ENCODE measurements at places on chromosomes 6 and 20. TPM values are rescaled to one million over a fixed set of nuclear protein-coding genes. Genes with fewer than 3 reads are reported as not detected.

- no peak for DNase-seq
Observed at GRCh38 chr6:38400101-38400500, 239.6 kb downstream of the BTBD9 start.

GRCh38 chr6:79450984-79451383 is 86.2 kb downstream of the LCA5 start:
- DNase-seq: no peak

DNA sequence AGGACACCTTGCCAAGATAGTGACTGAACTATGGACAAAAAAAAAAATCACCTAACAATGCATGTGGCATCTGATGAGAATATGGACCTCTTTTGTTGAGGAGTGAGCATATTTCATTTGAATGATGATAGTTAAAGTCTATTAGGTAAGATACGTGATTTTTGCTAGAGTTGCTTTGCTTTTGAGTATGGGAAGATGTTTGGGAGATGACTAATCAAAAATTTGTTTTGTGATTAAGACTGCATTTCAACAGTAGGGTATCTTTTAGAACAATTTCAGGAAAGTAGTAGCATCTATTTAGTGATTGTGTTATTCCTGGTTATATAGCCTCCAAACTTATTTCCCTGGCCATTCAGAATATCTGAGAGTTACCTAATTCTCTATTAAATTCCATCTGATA is 878.6 kb upstream of the CITED2 start:
- DNase-seq: peak; percentile 31

DNA sequence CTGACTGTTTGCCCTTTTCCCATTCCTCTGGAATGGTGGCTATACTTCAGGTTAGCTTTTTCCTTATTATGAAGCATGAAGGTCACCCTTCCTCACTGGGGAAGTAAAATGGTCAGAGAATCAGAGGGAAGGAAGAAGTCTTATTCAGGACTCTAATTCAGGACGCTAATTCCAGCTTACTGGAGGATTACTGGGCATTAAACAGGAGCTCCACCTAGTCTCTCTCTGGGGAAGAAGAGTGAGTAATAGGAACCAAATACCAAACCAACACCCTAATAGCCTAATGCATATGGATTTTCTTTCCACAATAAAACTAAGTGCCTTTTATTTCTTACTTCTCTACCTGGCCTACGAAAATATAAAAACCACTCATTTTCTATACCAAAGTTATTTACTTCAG is 10.1 kb downstream of the CRISP1 start:
- DNase-seq: no peak

- DNase-seq: no peak
Observed at GRCh38 chr6:137434640-137435039, 59.6 kb downstream of the OLIG3 start.

DNA sequence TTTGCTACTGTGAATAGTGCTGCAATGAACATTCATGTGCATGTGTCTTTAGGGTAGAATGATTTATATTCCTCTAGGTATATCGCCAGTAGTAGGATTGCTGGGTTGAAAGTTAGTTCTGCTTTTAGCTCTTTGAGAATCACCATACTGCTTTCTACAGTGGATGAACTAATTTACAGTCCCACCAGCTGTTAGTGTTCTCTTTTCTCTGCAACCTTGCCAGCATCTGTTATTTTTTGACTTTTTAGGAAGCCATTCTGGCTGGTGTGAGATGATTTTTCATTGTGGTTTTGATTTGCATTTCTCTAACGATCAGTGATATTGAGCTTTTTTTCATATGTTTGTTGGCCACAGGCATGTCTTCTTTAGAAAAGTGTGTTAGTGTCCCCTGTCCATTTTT is 40.0 kb downstream of the PLG start:
- DNase-seq: no peak

Gene FERMT1
- total RNA-seq: 10.9 TPM

DNA sequence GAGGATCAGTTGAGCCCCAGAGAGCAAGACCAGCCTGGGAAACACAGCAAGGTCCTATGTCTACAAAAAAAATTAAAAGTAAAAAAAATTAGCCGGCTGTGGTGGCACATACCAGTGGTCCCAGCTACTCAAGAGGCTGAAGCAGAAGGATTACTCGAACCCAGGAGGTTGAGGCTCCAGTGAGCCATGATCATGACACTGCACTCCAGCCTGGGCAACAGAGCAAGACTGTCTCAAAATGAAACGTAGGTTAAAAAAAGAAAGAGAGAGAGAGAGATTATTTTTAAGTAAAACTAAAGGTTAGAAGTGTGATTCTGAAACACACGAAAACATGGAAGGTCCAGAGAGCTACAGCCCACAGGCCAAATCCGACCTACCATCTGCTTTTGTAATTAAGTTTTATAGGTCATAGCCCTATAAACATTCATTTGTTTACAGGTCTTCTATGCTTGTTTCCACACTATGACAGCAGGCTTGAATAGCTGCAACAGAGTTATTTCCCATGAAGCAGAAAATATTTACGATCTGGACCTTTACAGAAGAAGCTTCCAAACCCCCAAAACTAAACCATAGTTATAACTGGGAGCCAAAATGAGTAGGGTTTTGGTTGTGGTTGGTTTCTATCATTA is 279.7 kb downstream of the GMDS start:
- no peak for DNase-seq

DNA sequence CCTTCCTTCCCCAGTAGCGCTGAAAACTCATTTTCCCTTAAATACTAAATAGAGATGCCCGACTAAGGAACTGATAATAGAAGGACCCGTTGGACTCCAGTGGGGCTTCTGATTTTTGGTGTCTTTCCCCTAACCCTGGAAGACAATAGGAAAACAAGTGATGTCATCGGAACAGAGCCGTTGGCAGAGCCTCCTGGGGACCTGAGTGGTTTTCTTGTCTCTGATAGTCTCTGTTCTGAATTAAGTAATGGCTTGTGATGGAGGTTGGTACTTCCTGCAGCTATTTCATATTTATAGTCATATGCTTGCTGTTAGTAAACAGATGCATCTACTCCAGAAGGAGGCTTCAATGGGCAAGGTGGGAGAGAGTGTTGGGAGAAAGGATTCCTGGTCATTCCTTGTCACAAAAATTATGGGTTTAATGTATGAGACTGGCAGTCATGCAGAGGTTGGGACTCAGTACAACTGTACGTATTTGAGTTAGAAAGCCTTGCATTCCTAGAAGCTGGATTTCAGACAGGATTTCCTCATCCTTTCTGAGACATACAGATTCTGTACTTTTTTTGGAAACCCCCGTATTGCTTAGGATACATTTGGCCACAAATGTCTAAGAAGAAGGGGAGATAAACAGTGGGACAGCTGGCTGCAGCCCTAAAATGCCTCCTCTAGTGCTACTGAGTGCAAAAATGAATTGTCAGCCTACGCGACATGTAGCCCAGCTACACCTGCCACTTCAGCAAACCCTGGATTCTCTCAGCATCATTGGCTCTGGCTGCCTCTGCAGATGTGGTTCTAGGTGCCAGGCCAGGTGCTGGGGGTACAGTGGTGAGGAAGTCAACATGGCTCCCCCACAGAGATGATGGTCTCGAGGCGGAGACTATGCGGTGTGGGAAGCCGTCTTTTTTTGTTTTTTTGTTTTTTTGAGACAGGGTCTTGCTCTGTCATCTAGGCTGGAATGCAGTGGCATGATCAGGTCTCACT is 38.1 kb downstream of the CDS2 start:
- DNase-seq: no peak

GRCh38 chr6:72064399-72064975 is 178.1 kb downstream of the RIMS1 start:
- DNase-seq: no peak

Gene OR12D3
- total RNA-seq: not detected

DNA sequence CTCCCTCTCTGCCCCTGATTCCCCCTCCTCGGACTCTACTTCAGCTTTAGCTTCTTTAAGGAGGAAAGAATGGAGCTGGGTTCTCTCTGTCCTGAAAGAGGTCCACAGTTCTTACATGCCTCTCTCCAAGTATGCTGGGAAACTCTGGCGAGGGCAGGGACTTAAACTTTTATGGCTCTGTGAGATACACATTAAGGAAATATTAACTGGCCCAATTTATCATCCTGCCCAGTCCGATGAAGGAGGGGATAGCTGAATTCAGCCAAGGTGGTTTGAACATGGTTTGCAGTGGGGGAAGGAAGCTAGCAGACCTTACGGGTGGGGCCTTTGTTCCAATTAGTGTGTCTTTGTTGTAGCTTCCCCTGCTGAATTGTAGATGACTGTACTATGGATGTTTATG is 121.7 kb downstream of the EYA4 start:
- DNase-seq: no peak

GRCh38 chr20:7586481-7586880 is 353.8 kb downstream of the HAO1 start:
- no peak for DNase-seq

Gene DBNDD2
- 11.3 TPM for total RNA-seq

DNA sequence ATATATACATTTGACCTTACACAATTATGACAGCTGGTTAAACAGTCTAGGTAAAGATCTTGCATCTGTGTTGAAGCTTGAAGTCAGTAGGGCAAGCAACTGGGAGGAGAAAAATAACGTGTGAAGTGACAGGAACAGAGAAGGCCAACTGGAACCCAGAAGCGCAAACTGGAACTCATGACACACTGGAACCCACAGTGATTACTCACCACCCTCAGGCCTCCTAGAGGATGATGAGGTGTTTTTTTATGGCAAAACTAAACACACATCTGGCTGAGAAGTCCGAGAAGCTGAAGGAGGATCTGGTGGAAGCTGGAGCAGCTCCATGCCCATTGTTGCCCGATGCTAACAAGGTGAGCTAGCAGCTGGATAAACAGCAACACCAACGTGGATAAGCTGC is 108.1 kb downstream of the TMEM200A start:
- DNase-seq: peak; percentile 75

GRCh38 chr6:86203044-86203443 is 560.4 kb upstream of the SYNCRIP start:
- DNase-seq: no peak

GRCh38 chr6:44122801-44123200 is 4.5 kb downstream of the MRPL14 start:
- DNase-seq: peak; percentile 59

DNA sequence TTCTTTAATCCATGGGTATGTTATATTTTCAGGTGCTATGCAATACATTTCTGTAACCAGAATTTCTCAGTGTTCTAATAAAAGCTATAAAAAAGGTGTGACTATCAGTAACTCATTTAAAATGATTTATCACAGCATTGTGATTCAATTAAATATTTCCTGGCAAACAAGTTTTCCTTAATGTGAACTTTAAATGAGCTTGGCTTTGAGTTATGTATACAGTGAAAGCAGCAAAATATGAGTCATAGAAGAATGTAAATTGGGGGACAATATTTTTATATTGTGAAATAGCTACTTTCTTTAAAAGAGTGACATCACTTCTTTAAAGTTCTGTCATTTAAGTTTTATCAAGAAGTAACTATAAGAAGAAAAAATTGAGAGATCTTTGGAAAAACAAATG is 484.9 kb upstream of the MAN1A1 start:
- DNase-seq: no peak

DNA sequence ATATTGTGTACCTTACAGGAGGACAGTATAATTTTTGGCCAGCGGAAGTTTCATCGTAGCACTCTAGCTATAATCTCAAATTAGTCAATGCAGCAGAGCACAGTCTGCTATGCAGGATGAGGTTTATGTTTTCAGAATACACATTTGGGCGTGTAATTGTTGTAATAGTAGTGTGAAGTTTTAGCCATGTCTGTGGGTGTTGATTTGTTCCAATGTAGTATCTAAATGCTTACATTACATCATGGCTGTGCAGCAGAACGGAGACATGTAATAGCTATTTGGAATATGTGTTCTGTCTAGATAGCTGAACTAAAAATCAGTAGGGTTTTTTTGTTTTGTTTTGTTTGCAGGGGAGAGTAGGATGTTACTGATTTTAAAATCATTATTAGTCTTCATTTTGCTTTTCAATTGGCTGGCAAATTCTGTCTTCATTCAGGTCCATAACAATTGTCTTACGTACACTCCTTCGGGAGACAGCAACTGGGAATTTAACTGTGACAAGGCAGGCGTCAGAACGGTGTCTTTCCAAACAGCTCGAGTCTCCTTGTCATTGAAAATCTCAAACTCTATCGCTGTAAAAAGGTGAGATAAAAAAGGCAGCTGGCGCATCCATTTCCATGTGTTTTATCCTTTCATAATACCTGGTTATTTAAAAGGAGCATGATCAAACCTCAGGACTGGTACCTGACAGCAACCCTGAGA is 65.1 kb upstream of the CDH4 start:
- peak; percentile 60 for DNase-seq

Gene RIN2
- total RNA-seq: 22.8 TPM

All from astrocyte (in vitro differentiated cells and primary cell).